ENCODE measurements at places on chromosomes 7 and 10.

- no peak for DNase-seq
Measured at GRCh38 chr7:90484706-90485105, 15.3 kb downstream of the PTTG1IP2 start.

DNA sequence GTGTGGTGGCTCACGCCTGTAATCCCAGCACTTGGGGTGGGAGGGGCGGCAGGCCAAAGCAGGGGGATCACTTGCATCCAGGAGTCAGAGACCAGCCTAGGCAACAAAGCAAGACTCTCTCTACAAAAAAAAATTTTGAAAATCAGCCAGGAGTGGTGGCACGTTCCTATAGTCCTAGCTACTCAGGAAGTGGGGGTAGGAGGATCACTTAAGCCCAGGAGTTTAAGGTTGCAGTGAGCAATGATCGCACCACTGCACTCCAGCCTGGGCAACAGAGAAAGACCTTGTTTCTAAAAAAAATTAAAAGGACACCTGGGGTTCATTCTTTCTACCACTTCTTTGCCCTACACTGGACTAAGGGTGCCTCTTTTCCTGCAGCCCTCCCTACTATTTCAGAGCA is 15.1 kb downstream of the WAPL start:
- no peak for DNase-seq

- DNase-seq = no peak
Measured at GRCh38 chr10:103140469-103140868, 52.6 kb downstream of the NT5C2 start.

- no peak for DNase-seq
Measured at GRCh38 chr7:43379210-43379609, 203.7 kb upstream of the STK17A start.

DNA sequence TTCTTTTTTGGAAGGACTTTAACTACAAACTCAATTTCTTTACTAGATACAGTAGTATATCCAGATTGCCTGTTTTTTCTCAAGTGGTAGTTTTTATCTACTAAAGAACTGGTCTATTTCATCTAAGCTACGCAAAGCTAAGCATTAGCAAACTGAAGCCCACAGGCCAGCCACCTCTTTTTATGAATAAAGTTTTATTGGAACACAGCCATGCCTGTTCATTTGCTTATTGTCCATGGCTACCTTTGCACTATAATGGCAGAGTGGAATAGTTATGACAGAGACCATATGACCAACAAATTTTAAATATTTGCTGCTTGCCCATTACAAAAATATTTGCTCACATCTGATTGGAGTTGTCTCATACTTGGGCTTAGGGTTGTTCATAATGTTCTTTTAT is 168.7 kb downstream of the CAMK1D start:
- DNase-seq = no peak

DNA sequence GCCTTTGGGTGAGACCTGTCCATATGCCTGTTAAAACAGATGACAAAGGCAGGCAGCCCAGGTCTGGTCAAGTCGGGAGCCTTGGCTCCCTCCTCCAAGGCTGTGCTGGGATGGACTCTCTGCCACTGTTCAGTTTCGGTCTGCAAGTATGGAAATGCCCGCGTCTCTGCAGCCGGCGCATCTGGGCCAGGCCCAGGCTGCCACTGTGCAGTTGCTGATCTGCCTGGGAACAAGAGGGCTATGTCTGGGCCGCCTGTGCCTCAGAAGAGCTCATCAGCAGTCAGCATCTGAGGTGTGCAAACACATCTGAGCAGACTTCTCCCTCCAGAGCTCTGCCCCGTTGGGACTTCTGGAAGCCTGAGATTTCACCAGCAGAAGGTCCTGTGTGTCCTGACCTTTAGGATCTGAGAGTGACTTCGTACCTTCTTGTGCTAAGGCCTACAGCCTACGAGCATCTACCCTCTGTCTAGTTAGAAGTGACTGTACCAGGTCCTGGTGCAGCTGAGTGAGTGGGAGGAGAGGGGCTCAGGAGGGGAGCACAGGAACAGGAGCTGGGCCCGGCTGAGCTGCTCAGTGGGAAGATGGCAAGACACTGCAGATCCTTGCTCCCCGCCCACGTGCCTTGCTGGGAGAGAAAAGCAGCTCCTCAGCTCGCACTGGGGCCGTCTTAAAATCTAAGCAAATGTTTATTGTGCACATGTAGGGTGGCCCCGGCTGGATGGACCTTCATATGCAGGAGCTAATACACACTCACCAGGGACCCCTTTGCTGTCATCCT is 50.9 kb downstream of the DOCK1 start:
- no peak for DNase-seq

GRCh38 chr7:149865437-149865836 is 8.3 kb upstream of the ATP6V0E2 start:
- no peak for DNase-seq

DNA sequence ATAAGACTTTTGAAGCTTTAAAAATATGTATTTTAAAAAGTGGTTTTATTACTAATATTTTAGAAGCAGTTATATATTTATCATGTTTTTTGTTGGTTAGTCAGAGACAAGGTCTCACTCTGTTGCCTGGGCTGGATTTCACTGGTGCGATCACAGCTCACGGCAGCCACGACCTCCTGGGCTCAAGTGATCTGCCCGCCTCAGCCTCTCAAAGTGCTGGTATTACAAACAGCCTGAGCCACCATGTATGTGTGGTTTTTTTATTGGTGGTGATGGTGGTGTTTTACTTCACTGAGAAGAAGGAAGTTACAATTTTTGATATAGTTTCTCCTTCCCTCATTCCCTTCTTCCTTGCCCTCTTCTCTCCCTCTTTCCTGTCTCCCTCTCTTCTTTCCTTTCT is 13.4 kb downstream of the NHLRC2 start:
- no peak for DNase-seq

DNA sequence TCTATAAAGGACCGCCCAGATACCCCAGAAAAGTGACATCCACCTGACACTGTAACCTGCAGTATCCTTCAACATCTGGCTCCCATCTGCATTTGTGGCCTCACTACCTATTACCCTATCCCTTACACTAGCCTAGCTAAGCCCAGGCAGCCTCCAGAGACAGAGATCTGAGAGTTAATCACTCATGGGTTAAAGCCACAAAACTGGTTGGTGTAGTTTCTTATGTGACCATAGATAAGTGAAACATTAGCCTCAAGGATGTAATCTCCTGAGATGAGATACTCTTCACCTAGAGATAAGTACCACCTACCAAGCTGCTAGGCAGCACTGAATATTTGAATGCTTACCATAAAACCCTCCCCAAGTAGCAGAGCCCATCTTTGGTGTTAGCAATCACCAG is 35.4 kb downstream of the CTTNBP2 start:
- DNase-seq = no peak

- no peak for DNase-seq
Measured at GRCh38 chr10:114308531-114309363, 69.7 kb downstream of the VWA2 start.

- no peak for DNase-seq
Measured at GRCh38 chr7:21777921-21778320, 167.8 kb downstream of the CDCA7L start.

DNA sequence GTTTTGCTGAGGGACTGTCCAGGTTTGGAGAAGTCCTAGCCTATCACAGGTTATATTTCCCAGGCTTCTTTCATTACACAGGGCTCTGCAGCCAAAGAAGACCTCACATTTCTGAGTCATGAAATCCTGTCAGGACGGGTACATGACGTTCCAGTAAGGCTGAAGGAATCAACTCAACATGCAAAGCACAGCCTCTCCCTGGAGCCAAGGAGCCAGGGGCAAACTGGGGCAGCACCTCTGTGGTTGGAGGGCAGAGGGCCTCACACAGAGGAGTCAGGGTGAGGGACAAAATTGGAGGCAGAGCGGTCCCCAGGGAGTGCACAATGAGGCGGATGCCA is 116.3 kb upstream of the GDF10 start:
- DNase-seq = no peak

DNA sequence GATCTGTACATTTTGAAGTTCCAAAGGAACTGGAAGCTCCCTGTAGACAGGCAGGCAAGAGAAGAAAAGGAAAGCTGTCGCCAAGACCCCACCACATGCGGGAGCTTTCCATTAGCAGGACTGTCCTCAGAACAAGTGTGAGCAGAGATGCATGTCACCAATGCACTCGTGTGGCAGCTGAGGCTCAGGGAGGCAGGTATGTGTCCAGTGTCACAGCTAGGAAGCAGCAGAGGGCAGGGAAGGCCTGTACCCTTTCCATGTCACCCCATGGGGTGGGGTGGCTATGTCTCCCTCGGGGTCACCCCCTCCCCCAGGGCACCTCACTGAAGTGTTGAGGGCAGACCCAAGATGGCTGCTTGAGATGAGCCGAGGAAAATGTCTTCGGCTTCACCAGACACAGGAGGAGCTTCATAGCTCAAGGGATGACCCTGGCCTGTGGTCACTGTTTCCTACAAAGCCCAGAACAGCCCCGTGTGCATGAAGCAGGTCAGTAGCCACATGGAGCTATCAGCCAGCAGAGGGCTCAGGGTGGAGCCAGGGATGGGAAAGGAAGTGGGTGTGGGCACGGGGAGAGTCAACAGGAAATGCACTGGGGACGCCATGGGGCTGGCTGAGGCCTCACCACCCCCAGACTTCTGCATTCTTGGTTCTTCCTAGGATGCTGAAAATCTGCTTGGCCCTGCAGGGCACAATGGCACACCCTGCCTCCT is 96.6 kb downstream of the FAM53B start:
- DNase-seq = peak; percentile 39

- no peak for DNase-seq
Measured at GRCh38 chr7:78081888-78082287, 283.3 kb downstream of the PHTF2 start.

DNA sequence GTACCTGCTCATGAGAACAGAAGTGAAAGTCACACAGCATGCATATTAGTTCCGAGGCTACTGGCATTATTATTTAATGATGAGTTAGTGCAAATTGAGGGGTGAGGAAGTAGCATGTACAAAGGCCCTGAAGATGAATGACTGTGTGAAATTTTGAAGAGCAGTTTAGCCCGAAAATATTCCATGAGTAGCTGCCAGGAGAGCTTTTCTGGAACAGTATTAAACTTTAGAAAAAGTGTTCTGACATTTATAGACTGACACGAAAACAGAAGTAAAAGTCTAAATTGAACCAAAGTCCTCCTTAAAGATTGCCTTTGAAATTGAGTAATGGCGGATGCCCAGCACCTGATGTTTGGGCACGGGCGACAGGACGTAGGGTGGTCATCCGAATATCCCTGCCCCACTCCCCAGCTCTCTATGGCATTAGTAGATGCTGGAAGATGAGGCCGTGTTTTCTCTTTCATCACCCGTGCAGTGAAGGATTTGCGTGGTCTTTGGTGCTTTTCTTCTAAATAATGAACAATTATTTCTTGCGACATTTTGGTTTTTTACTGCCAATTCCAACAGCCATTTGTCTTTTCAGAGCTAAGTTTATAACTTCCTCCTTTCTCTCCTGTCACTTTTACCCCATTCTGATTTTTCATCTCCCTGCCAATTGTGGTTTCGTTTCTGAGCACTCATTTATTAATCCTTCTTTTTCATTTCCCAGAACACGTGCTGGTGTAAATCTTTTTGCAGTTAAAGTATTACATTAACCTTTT is 192.6 kb downstream of the MGMT start:
- no peak for DNase-seq

DNA sequence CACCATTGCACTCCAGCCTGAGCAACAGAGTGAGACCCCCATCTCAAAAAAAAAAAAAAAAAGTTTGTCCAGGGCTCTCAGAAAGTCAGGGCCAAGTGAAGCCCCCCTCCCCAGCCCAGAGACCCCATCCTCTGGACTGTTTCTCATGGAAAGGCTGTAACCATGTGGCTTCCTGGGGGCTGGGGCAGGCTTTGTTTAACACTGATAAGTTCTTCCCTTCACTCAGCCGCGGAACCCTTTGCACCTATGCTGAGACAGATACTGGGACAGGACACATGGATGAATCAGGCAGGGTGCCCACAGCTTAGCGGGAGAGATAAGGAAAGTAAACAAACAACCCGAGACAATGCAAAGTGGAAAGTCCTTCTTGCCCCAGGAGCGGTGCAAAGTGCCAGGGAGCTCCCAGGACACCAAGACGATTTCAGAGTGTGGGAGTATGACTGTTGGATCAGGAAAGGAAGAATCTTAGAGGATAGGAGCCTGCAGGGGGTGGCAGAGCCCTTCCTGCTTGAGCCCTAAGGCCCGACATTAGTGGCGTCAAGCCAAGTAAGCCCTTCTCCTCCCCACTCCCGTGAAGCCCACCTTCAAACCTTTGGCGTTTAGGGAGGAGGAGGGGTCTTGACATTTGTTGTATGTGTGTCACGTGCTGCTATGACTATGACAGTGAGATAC is 11.6 kb downstream of the MLXIPL start:
- no peak for DNase-seq

DNA sequence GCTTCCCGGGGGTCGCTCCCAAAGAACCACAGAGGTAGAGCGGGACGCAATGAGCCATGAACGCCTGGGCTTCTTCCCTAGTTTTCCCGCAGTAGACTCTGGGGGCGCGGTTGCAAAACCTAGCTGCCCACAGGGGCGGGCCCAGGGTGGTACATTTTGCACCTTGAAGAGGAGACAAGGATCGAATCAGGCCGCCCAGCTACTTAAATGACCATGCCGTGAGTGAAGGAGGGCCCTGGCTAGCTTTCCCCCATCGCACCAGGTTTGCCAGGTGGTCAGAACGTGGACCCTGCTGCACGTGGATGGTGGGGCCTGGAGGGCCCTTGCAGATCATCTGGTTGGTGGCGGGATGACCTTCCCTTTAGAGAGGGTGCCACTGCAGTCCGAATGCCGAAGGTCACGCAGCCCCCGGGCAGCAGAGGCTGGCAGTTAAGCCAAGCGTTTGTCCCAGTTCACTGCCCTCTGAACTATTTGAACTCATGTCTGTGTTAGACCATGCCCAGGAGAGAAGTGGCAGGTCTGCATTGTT is 604 bp upstream of the SHTN1 start:
- no peak for DNase-seq

DNA sequence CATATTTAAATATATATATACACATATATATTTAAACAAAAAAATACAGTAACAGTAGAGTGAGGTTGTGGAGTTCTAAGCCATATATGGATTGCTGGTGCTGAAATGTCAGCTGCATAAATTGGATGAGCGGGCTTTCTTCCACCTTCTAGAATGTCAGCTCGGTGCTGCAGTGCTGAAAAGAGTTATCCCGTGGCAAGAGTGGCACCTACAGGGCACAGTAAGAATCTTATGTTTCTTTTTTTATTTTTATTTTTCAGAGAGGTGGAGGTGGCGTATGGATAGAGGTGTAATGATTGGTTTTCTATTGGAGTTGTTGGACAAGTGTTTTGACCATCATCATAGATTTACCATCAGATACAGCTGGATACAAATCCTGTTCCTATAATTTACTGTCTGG is 86.2 kb upstream of the DYNC1I1 start:
- no peak for DNase-seq

DNA sequence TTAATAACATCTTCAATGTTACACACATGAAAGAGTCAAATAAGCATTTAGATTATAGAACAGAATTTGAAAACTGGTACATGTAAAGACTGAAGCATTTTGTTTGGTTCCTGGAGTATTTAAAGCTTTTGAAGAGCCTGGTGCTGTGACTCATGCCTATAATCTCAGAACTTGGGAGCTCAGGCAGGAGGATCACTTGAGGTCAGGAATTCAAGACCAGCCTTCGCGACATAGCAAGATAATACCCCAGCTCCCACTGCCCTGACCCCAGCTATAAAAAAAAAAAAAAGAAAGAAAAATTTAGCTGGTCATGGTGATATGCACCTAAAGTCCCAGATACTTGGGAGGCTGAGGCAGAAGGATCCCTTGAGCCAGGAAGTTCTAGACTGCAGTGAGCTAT is 87.8 kb downstream of the HDAC9 start:
- DNase-seq = no peak
